Activated naive CD8-positive, alpha-beta T cell treated with anti-CD3 and anti-CD28 coated beads for 36 hours (primary cell): ENCODE measurements at places on chromosomes 6 and 20.

DNA sequence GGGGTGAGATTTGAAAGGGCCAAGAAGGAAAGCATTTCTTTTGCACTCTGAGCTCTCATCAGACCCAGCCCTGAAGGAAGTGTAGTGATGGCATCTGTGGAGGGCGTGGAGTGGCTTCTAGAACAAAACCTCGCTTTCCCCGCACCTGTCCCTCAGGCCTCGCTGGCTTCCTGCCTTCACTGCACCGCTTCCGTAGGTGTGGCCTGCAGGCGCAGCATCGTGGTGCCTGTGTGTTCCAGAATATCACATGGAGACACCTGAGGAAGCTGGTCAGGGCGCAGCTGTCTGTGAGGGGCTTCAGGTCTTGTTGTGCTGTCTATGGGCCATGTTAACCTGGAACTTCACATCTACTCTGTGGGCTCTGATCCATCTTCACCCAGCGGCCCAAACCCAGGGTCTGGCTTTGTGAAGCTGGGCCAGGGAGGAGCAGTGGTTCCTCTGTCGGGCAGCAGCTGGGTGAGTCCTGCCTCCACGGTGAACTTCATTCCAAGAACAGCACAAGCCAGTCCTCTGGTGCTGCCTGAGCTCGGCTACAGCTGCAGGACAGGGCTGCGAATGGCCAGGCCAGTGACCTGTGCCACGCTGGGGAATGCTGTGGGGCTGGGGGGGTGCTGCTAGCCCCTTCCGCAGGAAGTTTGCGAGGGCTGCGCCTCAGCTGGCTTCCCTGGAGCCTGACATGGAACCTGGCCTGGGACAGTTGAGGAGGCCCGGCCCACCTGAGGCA is 40.9 kb downstream of the DSTN start:
- no peaks in the 10 kb centered on the region for H3K27me3 ChIP-seq
- peak; percentile 45 for DNase-seq
- H3K4me3 ChIP-seq: peak overlapping the region; percentile 29
- peak overlapping the region; percentile 84 for H3K27ac ChIP-seq
- peaks cover 4% of the 10 kb centered on the region for H3K36me3 ChIP-seq

- H3K4me3 ChIP-seq: no peak overlapping the region
- H3K36me3 ChIP-seq: no peaks in the 10 kb centered on the region
- H3K27me3 ChIP-seq: peaks cover 71% of the 10 kb centered on the region
- DNase-seq: no peak
- H3K27ac ChIP-seq: no peak overlapping the region
Measured at GRCh38 chr20:58853466-58853865, 950 bp downstream of the GNAS start.

- H3K36me3 ChIP-seq: no peaks in the 10 kb centered on the region
- H3K27ac ChIP-seq: no peak overlapping the region
- H3K27me3 ChIP-seq: no peaks in the 10 kb centered on the region
- no peak for DNase-seq
- no peak overlapping the region for H3K4me3 ChIP-seq
- H3K4me1 ChIP-seq: no peaks in the 10 kb centered on the region
Measured at GRCh38 chr6:120873125-120873865, 461.0 kb downstream of the TBC1D32 start.

DNA sequence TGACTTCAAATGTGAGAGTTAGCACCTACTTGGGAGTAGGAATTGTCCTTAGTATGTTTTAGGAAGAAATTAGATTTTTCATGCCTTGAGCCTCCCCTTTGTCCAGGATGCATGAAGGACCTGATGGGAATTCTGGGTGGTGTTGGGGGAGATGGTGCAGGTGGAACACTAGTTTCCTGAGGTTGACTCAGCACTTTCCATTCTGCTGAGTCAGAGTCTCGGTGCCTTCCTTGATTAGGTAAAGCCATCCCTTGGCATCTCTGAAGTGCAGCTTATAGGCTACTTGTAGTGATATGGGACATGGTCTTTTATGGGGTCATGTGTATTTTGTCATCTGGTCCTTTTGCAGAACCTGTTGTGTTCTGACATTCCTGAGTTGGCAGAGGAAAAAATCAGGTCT is 105.3 kb downstream of the PHACTR3 start:
- no peaks in the 10 kb centered on the region for H3K36me3 ChIP-seq
- DNase-seq: no peak
- no peaks in the 10 kb centered on the region for H3K4me1 ChIP-seq

- peaks cover 12% of the 10 kb centered on the region for H3K27me3 ChIP-seq
- no peak for DNase-seq
- no peak within 1 kb of the TSS for H3K27ac ChIP-seq
- no peaks in the 10 kb centered on the region for H3K36me3 ChIP-seq
- H3K4me3 ChIP-seq: peak within 1 kb of the TSS; percentile 65
Measured at GRCh38 chr20:36154700-36155628, at the start of gene EPB41L1. Gene EPB41L1 (plus strand): TSS chr20:36154740. CDS start chr20:36173778, 19,038 bp downstream.
